ENCODE measurements at places on chromosomes 11 and 22.

DNA sequence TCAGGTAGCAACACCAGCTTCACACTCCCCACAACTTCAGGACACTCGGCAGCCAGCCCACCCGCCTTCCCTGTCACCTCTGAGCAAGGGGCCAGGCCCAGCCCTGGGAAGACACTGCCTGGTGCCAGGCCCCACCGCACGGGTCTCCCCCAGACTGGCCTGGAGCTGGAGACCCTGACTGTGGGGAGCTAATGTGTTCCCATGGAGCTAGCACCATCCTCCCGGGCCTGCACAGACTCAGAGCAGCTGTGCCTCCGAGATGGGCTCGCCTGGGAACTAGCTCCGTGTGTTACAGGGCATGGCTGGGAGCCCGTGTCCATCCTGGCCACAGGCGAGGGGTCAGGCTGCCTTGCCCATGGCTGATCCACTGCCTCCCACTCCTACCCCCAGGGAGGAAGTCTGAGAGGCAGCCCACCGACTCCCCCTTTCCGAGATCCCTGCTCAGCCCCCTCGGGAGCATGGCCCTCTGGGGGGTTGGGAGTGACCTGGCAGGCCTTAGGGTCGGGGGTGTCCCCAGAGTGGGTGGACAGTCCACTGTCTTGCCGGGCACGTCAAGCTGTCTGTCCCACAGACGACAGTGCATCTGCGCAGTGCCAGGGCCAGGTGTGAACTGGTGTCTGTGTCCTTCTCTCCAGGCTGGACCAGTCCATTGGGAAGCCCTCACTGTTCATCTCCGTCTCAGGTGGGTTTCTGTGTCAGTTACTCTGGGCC, 76.7 kb upstream of the KCNQ1OT1 start:
- no peak for DNase-seq

DNA sequence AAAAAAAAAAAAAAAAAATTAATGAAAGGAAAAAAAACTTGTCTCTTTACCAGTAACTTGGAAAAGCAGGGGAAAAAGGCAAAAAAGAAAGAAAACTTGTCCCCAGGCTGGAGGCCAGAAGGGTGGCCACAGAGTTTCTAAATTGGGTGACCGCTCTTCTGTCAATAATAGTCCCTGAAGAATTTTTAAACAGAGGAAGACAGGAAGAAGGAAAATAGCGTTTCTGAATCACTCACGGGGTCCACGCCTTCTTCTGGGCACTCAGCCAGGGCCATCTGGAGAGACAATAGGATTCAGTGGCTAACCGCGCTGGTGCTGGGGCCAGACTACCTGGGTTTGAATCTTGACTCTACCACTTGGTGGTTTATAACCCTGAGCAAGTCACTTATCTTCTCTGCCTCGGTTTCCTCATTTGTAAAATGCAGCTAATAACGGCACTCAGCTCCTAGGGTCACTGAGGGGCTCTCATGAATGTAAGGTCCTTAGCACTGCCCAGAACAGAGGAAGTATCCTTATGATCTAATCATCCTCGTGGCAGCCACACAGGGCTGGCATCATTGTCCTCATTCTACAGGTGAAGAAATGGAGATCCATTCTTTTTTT, 7.0 kb downstream of the C11orf86 start:
- DNase-seq, result no peak

GRCh38 chr11:44308923-44309477, 939 bp downstream of the ALX4 start:
- DNase-seq, result no peak

DNA sequence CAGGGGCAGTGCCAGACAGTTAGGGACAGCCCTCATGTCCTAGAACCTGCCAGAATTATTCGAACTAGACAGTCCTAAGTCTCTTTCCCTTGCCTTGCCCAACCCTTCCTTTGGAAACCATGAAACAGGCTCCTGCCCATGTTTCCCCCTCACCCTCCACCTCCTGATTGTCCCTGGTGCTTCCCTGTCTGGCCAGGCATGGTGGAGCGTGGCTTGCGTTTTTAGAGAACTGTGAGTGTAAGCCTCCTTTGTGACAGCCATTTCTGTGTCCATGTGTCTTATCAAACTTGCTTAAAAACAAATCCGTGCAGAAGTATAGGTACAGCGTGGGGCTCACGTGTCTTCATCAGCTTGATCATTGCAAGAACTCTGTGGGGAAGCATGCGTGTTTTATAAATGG, 54.9 kb downstream of the MPPED1 start:
- no peak for DNase-seq

DNA sequence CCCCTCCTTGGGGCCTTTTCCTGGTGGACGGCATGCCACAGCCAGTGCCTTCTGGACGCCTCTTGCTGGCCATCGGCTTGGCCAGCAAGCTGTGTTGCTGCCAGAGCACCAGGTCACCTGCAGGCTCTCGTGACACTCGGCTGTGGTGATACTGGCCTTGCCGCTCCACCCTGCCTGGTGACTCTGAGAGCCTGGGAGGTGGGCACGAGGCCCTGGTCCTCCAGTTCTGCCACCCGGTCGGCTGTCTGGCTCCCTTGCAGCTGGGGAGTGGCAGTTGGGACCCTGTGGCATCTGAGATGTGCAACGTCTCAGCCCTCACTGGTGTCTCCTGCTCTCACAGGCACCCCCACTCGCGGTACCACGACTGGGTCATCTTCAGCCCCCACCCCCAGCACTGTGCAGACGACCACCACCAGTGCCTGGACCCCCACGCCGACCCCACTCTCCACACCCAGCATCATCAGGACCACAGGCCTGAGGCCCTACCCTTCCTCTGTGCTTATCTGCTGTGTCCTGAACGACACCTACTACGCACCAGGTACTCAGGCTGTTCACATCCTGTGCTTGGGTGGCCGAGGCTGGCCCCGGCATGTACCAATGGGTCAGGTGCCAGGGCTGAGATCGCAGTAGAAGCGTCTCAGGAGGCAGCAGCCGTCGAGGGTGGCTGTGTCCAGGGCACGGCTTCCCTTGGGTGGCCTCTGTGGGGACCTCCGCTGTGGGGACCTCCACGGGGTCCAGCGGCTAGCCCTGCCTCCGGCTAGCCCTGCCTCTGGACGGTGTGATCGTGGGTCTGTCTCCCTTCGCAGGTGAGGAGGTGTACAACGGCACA, 26.0 kb downstream of the MUC2 start:
- no peak for DNase-seq

- DNase-seq, result no peak
Measured at GRCh38 chr11:94557992-94558391, 9.2 kb upstream of the PIWIL4 start.

- no peak for DNase-seq
Measured at GRCh38 chr22:46551996-46552395, 14.6 kb upstream of the CELSR1 start.

DNA sequence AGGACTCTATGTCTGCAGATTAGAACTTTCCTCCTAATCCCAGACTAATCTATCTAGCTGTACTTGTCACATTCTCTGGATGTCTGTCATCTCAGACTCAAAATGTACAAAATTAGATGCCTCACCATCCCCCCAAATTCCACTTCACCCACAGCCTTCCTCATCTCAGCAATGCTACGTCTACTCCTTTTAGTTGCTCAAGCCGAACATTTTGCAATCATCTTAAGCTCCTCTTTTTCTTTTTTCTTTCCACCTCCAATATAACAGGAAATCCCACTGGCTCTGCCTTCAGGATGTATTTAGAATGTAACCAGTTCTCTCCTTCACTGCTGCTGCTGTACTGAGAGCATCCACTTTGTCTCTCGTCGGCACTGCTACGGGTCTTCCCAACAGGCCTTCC, 1091.8 kb downstream of the TBC1D22A start:
- DNase-seq, result no peak

DNA sequence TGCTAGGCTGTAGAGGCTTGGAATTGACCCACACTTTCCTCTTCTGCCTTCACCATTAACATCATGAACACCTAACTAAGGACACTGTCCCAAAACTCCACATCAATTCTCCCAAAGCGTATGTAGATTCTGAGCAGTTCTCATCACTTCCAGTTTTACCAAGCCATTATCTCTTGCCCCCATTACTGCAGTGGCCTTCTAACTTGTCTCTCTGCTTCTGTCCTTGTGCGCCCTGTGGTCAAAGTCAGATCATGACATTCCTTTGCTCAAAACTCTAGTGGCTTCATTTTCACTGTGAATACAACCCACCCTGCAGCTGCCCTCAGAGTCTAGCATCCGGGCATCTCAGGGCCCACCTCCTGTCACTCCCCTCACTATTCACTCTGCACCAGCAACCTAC, 13.1 kb upstream of the TOP3B start:
- no peak for DNase-seq

DNA sequence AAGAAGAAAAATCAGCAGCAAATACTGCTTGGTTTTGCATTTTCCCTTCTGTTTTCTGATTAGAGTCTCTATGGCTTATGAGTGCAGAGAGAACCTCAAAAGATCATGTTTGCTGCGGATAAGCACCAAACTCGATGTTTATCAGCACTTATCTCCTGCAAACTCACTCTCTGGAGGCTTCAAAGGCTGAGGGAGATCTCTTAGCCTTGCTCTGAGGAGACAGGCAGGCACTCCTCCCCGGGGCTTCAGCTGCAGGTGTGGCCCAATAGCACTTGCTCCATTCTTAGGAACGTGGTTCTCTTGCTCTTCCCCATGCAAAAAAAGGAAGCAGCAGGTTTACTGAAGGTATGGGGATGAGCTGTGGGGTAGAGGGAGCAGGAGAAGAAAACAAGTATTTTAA, 45.1 kb downstream of the FLI1 start:
- DNase-seq, result no peak

GRCh38 chr11:125111001-125111342, 454 bp downstream of the TMEM218 start:
- no peak for DNase-seq

DNA sequence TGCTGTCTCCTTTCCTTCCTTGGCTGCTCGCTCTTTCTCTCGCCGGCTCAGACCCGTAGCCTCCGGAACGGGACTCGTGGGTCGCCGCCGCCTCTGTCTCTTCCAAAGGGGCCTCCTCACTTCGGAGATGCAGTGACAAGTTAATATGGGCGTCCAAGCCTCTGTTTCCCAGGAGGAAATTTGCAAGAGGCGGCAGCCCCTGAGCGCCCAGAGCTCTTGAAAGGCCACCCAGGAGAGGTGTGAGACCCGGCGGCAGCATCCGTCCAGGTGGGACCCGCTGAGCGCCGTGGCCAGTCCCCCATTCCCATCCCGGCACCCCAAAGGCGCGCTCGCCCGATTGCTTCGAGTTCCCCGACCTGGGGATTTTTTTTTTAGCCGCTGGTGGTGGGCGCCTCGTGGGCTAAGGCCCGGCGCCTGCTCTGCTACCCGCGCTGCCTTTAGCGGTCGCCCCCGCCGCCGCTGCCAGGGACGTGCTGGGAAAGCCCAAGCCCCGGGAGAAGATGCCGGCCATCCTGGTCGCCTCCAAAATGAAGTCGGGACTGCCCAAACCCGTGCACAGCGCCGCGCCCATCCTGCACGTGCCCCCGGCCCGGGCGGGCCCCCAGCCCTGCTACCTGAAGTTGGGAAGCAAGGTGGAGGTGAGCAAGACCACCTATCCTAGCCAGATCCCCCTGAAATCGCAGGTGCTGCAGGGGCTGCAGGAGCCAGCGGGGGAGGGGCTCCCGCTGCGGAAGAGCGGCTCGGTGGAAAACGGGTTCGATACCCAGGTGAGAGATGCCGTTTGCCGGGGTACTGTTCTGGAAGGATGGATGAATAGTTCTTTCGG, 772 bp downstream of the NAV2 start:
- no peak for DNase-seq

DNA sequence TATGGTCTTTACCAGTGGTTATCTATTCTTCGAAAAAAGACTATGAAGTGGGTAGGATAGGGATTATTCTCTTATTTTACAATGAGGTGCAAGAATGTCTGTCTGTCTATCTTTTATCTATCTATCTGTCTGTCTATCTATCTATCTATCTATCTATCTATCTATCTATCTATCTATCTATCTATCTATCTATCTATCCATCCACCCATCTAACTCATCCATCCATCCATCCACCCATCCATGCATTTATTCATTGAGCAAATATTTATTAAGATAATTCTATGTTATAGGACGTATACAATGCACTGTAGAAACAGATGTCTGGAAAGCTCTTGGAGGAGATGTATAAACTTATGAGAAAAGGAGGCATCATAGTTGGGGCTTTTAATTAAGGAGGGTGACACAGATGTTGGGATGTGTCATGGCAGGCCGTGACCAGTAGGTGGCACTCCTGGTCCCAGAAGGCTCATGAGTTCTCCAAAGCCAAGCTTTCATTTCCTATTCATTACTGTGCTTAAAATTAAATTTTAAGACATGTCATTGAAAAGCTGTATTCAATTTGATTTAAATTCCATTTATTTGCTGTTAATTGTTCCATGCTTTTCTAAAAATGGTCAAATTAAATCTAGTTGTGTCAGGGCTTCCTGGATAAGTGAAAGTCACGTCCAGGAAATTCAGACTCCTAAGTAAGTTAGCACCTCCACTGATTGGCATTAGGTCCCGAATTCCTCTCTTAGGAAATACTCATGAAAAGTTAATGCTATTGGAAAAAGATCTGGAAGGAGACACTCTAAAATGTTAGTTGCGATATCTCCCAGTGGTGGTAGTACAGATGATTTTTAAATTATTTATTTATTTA, 19.0 kb upstream of the E2F8 start:
- DNase-seq, result peak; percentile 30

- DNase-seq, result no peak
Measured at GRCh38 chr11:88206751-88207150, 31.5 kb upstream of the RAB38 start.

DNA sequence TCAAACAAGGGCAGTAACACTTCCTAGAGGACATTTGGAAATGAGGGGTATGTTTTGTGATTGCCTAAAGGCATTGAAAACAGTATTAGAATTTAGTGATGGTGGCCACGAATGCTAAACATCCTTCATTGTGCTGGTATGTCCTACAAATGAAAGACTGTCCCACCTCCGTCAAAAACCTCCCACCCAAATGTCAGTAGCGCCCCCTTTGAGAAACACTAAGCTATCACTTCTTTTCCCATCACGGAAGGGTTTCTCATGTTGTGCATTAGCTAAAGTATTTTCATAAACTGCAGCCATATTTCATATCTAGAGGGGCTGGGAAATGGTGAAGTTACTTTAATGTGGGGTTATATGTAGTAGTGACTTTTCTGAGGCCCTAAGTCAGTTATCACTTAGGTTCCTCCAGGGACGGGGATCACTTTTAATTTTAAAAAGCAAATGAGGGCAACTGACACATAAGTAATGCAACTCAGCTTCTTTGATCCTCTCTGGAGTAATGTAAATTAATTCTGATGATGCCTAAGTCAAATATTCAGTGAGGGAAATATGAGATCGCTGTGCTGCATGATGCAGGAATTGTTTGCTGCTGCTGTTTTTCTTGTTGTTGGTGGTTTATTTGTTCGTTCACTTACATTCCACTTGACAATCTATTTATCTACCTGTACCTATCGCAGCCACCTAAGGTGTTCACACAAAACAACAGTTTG, 1403.4 kb upstream of the TENM4 start:
- no peak for DNase-seq

Measured in GM18507 (cell line).